Gastroesophageal sphincter (tissue), 4 donors: ENCODE measurements at places on chromosomes 4 and X. TPM values are rescaled to one million over a fixed set of nuclear protein-coding genes. Genes with fewer than 3 reads are reported as not detected.

- no peak for ATAC-seq
Observed at GRCh38 chr4:165758086-165758485, 115.0 kb upstream of the TLL1 start.

- no peak for ATAC-seq
Observed at GRCh38 chrX:104309169-104309568, 54.4 kb upstream of the ESX1 start.

DNA sequence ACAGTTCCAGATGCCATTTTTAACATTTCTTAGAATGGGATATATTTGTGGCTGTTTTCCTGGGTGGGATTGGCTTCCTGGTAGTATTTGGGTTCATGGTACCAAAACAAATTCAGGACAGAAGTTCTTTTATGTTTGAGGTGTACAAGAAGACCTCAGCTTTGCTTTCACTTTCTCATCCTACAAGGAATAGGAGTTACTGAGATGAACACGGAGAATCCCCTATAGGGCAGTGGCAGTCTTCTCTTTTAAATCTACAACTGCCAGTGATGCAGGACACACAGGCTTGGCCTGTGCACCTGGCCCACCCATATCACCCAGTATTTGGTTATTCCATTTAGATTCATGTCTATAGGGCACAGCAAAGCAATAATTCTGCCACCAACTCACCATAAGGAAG, 35.2 kb downstream of the SLC10A7 start:
- ATAC-seq = no peak

DNA sequence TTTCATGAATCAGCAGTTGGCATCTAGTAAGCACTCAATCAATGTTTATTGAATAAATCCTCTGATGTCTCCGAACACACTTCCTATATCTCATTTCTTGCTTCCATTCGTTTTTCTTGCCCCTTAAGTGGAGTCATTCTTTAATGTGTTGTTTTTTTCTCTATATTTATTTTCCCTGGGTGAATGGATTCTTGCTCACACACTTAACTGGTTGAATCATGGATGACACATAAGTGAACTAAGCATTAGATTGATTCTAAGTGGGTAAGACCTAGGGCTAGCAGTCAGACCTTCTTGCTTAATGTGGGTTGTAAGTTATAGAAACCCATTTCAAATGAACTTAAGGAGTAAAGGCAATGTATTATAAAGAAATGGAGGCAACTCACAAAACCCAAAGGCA, 111.1 kb downstream of the RTL3 start:
- no peak for ATAC-seq

DNA sequence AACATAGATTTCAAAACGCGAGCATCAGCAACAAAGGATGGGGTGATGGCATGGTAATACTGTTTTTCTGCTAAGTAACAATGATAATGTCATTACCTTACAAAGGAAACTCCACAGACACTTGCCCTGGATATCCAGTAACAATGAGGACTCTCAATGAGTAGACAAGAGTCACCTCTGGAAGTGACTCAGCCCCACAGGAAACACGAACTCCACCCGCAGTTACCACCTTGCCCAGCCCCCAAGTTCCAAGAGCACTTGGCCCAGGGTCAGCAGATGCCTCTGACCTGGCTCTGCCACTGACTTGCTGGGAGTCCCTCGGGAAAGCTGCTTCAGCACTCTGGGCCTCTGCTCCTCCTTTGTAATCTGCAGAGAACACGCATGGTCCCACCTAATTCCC, 110.3 kb upstream of the MAP3K15 start:
- no peak for ATAC-seq

DNA sequence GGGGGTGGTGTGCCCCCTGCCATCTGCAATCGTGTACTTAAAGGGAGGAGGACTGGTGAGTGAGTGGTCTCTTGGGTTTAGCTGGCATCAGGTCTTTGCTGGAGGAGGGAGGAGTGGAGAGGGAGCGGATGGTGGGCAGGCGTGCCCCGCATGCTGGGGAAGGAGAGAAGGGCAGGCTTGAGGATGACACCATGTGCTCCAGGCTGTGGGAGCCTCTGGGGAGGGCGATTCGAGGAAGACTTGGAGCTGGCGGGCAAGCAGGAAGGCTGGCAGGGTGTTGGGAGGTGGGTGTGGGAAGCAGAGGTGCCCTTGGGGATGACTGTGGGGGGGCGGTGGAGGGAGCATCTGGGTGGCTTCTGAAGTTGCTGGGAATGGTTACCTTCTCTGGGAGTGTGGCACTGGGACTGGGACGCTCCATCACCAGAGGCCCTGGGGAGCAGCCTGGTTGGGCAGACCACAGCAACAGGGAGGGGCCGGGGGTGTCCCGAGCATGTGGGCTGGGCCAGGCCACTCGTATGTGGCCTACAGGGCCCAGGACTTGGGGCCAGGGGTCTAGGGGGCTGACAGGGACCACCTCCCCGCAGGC, 30.8 kb upstream of the AFAP1 start:
- no peak for ATAC-seq

DNA sequence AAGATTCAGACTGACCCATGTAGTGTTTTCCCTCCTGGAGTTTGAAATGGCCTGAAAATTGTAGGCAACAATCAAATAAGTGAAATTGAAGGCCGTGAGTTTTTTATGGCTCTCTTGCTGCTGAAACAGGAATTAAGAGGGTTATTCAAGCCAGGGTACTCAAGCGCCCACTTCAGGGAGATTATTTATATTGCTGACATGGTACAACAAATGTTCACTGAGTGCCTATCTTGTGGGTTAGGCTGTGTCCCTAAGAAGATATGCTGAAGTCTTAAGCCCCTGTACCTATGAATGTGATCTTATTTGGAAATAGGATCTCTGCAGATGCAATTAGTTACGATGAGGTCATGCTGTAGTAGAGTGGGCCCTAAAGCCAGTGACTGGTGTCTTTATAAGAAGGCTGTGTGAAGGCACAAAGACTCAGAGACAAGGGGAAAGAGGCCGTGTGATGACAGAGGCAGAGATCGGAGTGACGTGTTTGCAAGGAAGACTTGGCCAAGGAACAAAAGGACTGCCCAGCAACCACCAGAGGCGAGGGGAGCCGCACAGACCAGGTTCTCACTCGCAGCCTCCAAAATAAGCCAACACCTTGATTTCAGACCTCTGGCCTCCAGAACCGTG, 72.9 kb downstream of the MED28 start:
- ATAC-seq = no peak

The HSFX4 gene
- not detected for total RNA-seq

The F8A1 gene
- total RNA-seq = 5.4 TPM

The CLCN4 gene
- total RNA-seq = 2.2 TPM

- ATAC-seq = no peak
Observed at GRCh38 chr4:83613994-83614393, 78.1 kb downstream of the GPAT3 start.

The WDFY3 gene
- total RNA-seq = 91.0 TPM

- no peak for ATAC-seq
Observed at GRCh38 chr4:148565801-148566200, 123.6 kb upstream of the NR3C2 start.

- no peak for ATAC-seq
Observed at GRCh38 chr4:46979283-46979682, 14.1 kb downstream of the GABRA4 start.

The TLL1 gene
- total RNA-seq = 8.7 TPM

The STK26 gene
- total RNA-seq = 15.7 TPM

GRCh38 chr4:120052856-120053255, 13.8 kb downstream of the MAD2L1 start:
- ATAC-seq = peak; percentile 68

- ATAC-seq = no peak
Observed at GRCh38 chr4:53694666-53695065, 103.4 kb upstream of the LNX1 start.

DNA sequence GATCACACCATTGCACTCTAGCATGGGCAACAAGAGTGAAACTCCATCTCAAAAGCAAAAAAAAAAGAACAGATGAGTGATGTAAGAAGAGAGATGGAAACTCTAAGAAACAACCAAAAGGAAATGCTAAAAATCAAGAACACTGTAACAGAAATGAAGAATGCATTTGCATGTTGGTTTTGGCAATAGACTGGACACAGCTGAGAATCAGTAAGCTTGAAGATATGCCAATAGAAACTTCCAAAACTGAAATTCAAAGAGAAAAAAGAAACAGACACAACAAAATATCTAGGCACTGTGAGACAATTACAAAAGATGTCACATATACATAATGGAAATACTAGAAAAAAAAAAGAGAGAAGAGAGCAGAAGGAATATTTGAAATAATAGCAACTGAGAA, 93.7 kb downstream of the BEND2 start:
- no peak for ATAC-seq

DNA sequence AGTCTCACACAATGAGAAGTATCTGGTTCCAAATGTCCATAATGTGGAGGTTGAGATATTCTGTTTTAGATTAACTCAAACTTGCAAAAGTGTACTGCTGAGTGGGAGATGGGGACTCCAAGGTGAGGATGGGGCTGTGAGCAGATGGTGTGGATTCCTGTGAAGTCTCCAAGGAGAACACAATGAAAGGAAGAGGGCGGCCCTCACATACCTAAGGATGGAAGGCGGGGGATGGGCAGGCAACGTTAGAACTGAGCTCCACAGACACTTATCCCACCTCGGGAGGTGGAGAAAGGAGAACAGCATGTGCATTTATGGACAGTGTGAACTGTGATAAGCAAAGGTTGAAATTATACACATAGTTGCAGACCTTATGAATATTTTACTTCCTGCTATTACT, 9.9 kb upstream of the SPATA4 start:
- ATAC-seq = no peak

The SLIT2 gene
- 53.4 TPM for total RNA-seq

The PPP1R2C gene
- total RNA-seq = not detected

The OTC gene
- 0.94 TPM for total RNA-seq

GRCh38 chrX:12372111-12372510, 233.8 kb downstream of the FRMPD4 start:
- peak; percentile 61 for ATAC-seq

DNA sequence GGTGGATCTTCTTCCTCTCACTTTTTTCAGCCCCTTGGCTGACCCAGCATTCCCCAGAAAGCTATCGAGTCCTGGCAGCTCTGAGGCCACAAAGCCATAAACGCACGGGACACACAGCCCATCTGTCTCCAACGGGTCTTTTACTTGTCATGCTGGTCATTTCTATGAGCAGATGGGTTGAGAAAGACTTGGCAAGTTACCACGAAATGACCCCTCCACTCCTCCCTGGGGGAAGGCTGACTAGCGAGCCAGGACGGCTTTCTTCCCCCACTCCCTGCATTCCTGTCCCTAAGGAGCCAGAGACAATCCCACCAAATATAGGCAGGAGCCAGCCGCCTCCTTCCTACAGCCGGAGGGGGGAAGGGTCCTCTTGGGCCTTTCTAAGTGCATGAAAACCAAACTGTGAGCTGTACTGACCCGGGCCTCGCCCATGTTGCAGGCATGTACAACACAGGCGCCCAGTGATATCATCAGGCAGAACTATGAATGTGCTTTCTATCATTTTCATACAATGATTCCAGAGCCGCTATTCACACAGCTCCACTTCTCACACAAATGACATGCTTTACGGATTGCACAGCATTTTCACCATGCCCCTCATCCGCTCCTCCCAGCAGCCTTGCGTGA, 28.6 kb downstream of the AFAP1 start:
- ATAC-seq = peak; percentile 70
